ENCODE measurements at places on chromosomes 3 and 15.

GRCh38 chr3:100226712-100227429, 33.9 kb upstream of the TBC1D23 start:
- DNase-seq: no peak

DNA sequence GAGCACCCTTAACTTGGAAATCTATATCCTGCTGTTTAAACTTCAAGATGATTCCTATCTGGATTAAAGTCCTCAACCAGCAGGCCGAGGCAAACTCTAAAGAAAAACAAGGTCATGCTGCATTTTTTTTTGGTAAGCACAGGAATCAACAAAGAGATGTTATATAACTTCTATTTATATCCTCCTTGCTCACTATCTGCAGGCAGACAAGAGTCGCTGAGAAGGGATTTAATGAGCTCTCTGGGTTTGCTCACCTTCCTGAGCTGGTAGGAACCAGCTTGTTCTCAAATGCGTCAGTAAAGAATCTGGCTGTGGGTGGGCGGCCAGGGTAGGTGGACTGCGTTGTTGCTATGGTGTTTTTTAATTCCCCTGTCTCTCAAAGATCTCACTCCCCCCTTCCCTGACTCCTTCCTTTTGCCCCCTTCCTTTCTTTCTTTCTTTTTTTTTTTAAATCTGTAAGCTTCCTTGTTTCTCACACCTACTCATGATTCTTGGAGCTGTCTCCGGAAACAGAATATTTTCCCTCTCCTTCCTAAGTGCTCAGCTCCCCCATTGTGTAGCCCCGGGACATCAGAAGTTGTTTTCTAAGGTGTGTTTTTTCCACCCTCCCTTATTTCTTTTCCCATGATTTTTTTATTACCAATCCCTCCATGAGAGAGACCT, 228.8 kb upstream of the BHLHE40 start:
- DNase-seq: no peak

- no peak for DNase-seq
These were observed 127.6 kb upstream of the LPP start for GRCh38 chr3:188026191-188026968.

DNA sequence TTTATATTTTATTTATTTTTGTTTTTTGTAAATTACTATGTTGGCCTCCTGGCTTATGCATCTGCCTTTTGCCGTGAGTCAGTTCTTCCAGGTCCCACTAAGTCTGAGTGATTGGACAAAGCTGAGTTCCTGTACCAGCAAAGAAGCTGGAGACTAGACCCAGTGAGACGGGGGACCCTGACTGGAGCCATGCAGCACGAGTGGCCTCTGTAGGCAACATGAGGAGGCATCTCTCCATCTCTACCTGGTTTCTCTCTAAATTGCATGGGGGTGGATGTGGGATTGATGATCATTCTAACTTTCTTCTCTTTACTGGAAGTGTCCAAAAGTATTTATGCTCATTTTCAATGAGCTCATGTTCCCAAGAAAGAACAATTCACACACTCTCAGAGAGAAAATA, 155.3 kb upstream of the MRPL3 start:
- no peak for DNase-seq

- DNase-seq: no peak
These were observed 78.0 kb upstream of the SLC25A36 start for GRCh38 chr3:140863580-140864009.

- no peak for DNase-seq
These were observed 15.0 kb upstream of the PLD1 start for GRCh38 chr3:171825222-171825828.

DNA sequence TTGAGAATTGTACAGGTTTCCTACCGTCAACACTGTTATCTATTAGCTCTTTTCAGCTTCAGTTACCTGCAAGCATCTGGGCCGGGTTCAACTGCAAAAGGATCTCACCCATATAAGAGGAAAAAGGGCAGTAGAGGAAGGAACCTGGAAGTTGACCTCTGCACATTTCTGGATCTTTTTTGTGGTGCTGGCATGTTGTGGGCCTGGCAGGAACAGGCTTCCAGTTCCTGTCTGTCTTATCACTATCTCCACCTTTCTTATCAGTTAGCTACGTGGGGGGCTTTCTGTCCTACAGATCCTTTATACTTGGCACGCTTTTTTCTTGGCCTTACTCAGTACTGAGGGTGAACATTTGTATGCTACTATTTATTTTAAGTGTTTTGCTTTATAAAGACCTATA, 42.2 kb upstream of the TJP1 start:
- DNase-seq: no peak

- no peak for DNase-seq
These were observed 53.4 kb downstream of the GTF2E1 start for GRCh38 chr3:120795959-120796358.

DNA sequence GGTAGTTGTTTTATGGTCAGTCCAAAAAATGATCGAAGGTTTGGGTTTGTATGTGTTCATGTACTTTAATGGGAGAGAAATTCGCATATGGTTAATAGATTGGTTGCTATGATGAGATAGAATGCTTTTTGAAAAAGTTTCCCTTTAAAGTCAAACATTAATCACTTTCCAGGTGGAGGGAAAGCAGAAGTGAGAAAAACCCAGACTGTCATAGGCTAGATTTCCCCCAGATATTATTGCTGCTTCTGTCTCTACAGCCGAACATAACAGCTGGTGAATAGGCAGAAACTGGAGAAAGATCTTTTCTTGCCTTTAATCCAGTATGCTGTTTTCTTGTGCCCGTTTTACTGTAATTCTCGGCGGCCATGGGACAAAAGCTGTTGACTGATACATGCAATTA, 287.6 kb downstream of the SOX2 start:
- DNase-seq: no peak

DNA sequence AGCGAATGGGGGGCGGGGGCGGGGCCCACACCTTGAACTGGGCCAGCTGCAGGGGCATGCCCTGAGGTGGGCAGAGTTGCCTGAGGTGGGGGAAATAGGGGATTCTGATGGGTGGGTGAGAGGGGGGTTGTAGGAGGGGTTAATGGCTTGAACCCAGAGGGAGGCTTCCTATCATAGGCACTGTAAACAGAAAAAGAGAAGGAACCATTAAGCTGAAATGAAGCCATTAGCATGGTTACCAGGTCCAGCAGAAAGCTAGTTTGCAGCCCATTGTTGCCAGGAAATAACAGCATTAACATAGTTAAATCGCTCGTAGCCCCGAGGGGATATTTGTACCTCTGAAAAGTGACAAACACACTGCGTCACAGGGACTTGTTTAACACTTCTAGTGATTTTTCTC, 29.0 kb downstream of the ETV5 start:
- no peak for DNase-seq

All from stimulated activated CD8-positive, alpha-beta memory T cell treated with anti-CD3 and anti-CD28 coated beads, Interleukin-15, amount 100 ng/mL, for 4 hours (primary cell).